ENCODE measurements at places on chromosomes 7 and 10.

DNA sequence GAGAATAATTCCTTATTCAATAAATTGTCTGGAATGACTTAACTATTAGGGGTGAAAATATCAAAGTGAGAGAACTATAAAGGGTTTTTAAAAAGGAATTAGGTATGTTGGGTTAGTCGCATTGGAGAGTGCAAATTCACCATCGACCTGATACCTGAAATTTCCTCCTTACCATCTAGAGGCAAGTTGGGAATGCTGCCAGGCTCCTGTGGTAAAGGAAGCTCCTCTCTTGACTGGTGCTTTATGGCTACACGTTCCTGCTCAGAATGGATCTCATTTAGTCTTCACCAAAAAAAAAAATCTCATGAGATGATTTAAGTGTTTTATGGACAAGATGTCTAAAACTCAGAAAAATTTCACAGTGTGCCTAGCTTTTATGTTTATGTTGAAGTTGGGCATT is 129.8 kb downstream of the EGFR start:
- no peak for DNase-seq

- DNase-seq: peak; percentile 5
Measured at GRCh38 chr10:106711313-106711906, 453.1 kb downstream of the SORCS1 start.

DNA sequence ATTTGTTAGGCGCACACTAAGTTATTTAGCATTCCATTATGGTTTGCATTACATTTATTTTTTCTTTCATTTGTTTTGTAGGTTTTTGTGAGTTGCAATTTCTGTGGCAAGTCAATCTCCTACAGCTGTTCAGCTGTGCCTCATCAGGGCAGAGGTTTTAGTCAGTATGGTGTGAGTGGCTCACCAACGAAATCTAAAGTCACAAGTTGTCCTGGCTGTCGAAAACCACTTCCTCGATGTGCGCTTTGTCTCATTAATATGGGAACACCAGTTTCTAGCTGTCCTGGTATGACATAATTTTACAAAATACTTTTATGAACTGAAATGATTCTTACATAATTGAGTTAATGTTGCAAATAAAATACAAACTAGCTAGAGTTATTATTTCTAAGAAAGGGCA is 29.5 kb downstream of the MIOS start:
- no peak for DNase-seq

- DNase-seq: no peak
Measured at GRCh38 chr7:142795339-142795863, 24.6 kb downstream of the PRSS2 start.

DNA sequence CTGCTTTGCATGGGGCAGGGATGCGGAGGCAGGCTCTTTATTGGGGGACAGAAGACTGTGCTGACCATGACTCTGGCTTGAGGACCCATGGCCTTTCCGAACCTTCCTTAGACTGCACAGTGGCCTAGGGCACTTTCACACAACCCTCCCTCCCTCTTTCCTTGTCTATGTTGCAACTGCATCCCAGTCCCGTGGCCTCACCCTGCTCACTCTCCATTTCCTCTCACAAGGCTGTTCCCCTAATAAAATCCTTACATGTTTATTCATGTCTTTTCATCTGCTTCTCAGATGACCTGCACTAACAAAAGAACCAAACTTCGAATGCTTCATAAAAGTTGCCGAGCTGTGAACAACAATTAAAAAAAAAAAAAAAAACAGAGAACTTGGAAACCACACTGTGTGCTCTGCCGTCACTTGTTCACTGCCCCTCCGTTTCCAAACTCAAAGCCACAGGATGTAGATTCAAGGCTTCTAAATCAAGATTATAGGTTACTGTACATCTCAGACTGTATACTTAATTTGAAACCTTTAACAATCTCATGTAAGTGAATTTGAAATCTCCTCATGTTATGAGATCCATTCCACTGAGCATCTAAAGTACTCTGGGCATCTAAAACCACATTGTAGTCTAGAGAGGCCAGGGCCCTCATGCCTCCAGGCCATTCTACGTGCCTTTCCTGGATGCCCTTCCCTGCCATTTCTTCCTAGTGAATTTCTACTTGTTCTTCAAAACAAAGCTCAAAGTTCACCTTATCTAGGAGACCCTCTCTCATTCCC is 265.9 kb downstream of the SNX13 start:
- no peak for DNase-seq

DNA sequence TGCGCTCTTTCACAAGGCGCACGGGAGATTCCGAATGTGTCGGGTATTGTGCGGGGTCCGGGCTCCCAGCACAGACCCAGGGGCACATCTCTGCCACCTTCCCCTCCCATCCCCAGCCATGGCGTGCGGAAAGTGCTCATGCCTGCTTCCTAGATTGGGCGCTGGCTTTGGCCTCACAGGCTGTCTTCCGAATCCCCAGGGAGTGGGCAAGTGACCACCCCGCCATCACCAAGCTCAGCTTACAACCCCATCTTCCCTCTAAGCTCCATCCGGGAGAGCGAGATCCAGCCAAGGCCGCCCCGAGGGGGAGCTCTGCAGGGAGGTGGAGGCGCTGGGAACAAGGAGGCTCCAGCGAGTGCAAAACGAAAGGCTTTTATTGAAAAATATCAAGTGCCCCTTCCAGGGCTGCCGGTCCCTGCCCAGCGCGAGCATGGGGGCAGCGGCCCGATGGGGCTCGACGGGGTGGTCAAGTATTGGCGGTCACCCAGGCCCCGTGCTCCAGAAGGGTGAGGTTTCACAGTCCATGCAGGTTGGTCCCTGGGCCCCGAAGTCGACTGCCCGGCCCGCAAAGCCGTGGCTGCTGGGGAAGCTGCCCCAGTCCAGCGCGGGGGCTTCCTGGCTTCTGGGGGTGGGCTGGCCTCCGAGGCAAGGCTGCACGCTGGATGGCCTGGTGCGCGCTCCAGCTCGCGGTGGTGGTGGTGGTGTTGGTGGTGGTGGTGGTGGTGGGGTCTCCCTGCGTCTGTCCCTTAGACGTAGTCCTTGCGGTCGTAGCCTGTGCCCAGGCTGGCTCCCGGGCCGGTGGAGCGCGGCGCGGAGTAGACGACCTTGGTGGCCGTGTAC is 1.2 kb downstream of the CLDN3 start:
- no peak for DNase-seq

Measured in HCEC 1CT (cell line).